ENCODE measurements at places on chromosomes 3 and 15. TPM values are rescaled to one million over a fixed set of nuclear protein-coding genes. Genes with fewer than 3 reads are reported as not detected.

Gene U2SURP
- 84.9 TPM for total RNA-seq

Gene LEO1
- total RNA-seq: 46.0 TPM

Gene PLA2G4E
- total RNA-seq: not detected

Gene EFCC1
- 0.02 TPM for total RNA-seq

Gene WDR93
- 0.21 TPM for total RNA-seq

Gene FBLN2
- 1.7 TPM for total RNA-seq

Gene GHRL
- total RNA-seq: not detected

Gene TMA7
- 277 TPM for total RNA-seq

Gene ITIH4
- 0.61 TPM for total RNA-seq

Gene GP5
- 0.01 TPM for total RNA-seq

Gene NR2F2
- 24.5 TPM for total RNA-seq

Gene PLA2G4D
- not detected for total RNA-seq

Gene ALDH1A2
- total RNA-seq: 0.15 TPM

Gene RLBP1
- total RNA-seq: not detected

Gene SSUH2
- 0.60 TPM for total RNA-seq

Gene SEC62
- total RNA-seq: 71.9 TPM

Gene SLC9A9
- total RNA-seq: 0.06 TPM

Gene C3orf18
- total RNA-seq: 2.3 TPM

Gene GABRR3
- not detected for total RNA-seq

Gene SEMA6D
- not detected for total RNA-seq

Gene TMEM108
- total RNA-seq: not detected

Gene SERINC4
- 0.09 TPM for total RNA-seq

Gene CACNA2D3
- total RNA-seq: 0.15 TPM

Data from A549 treated with AZD2906 at 1 μM for 4 hours (cell line).